ENCODE measurements at places on chromosomes 6 and 20.

DNA sequence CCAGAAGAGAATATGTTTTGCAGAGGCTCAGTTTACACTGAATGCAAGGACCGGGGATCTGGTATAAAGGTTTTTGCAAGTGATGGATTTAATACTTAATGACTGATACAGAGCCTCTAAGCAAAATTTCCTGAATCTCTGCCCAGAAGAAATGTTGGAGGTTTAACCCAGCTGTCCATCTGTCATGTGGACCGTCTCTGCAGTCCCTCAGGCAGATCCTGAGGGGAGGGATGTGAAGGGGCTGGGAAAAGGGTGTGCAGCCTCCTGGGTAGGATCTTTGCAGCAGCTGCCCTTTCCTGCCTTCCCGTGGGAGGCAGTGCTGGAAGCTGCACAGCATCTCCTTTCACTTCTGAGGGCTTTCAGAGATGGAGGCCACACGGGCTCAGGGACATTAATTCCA is 207.0 kb downstream of the SLC24A3 start:
- DNase-seq = no peak

- DNase-seq = no peak
Observed at GRCh38 chr6:66865771-66866170, 1158.7 kb upstream of the EYS start.

- DNase-seq = no peak
Observed at GRCh38 chr6:78559056-78559455, 308.3 kb upstream of the IRAK1BP1 start.

- peak; percentile 63 for DNase-seq
Observed at GRCh38 chr6:340991-341827, 48.9 kb downstream of the DUSP22 start.

- no peak for DNase-seq
Observed at GRCh38 chr6:160174681-160175080, 53.1 kb downstream of the SLC22A1 start.

DNA sequence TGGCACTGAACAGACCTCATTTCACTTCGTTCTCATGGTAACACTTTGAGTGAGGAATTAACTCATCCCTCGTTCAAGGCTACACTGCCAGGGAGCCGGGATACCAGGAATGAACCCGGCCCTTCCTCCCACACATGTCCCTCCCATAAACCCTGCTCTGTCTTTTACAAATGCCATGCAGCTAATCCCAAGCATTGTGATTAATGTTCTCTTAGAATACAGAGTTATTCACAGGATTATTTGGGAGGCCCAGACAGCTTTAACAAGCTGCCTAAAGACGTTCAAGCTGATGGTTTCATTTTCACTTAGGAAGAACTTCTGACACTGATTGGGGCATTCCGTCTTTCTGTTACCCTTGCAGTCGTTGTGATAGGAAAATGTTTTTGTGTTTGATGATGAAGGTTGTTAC is 42.5 kb upstream of the CD83 start:
- peak; percentile 82 for DNase-seq

DNA sequence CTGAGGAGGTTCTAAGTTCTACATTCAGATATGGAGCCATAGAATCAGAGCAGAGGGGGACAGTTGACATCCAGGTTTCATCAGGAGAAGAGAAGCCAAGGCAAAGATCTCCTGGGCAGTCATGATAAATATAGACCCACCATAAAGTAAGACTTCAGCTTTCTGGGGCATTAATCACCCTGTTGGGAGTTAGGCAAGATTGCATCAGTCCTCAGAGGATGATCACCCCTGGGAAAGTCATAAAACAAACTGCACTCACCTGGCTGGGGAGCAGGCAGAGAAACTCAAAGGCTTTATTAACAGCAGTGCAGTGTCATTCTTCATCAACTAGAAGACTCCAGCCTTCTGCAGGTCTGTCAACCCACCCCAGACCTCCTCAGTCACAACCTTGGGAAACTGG is 301.3 kb upstream of the JARID2 start:
- DNase-seq = no peak

DNA sequence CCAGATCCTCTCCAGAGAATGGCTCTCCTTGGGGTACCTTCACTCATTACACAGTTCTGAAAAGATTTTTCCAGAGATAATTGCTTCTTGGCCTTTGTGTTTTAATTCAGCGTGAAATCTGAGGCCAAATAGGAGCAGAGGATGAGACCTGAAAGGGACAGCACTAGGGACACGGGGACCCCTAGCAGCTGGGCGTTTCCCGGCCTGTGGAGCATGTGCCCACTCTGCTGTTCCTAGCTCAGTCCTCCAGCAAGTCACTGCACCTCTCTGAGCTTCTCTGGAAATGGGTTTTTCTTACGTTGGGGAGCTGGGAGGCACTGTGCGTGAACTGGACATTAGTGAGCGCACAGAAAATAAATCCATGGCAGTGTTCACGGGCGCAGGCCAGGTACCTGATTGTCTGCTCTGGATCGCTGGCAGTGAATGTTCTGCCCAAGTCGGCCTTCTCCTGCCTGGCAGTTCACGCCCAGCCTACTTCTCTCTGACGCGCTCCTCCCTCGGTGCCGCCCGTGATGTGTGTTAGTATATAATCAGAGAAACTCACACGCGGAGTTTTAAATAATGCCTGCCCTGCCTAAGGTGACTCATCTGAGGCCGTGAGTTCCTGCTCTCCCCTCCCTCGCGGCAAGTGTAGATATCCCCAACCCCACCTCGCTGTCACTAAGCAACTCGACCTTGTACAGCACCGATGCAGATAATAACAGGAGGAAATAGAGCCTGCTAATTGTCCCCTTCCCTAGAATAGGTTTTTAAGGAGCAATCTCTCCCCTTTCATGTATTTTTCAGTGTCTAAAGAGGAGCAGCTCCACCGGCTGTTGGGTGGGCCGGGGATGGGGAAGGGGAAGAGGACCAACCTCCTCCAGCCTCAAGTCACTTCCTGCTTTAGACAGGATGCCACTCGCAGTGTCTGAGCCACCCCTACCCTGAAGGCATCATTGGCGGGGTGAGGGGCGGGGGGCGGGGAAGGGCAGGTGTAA is 2.7 kb upstream of the TUBB2A start:
- peak; percentile 60 for DNase-seq

DNA sequence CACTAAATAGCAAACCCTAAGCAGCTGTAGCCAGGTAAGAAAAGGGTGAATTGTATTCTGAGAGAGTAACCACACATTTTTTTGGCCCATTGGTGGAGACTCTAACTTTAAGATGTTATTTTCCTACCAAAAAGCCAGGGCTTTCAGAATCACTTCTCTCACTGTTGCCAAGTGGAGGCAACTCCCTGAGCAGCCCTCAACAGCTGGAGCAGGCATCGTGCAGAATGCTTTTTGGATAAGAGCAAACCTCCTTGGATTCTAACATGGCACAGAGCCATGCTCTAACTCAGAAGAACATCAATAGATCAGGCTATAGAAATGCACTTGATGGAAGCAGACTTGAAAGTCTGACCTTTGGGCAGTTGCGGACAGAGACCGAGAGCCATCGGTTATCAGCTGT is 722.2 kb upstream of the CHD6 start:
- DNase-seq = no peak

DNA sequence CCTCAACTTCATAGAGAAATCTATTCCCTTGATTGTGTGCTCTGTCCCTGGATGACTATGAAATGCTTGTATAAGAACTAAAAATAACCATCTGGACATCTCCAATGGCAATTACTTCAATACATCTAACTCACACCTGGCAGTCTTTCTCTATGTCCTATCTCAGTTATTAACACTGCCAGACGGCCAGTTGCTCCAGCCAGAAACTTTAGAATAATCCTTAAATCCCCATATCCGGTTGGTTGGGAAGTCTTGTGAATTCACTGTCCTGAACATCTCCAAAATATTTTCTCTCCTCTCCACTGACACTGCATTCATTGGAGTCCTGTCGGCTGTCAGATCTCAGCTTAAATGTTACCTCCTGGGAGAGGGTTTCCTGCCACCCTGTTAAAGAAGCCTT is 12.2 kb upstream of the LAMA2 start:
- no peak for DNase-seq

- DNase-seq = no peak
Observed at GRCh38 chr6:85516168-85516567, 66.3 kb downstream of the NT5E start.

Measured in GM12865 (cell line).